Non-pigmented ciliary epithelial cell (primary cell): ENCODE measurements at places on chromosomes 3 and 15.

- DNase-seq, result no peak
Observed at GRCh38 chr3:128471110-128471509, 4.4 kb upstream of the DNAJB8 start.

DNA sequence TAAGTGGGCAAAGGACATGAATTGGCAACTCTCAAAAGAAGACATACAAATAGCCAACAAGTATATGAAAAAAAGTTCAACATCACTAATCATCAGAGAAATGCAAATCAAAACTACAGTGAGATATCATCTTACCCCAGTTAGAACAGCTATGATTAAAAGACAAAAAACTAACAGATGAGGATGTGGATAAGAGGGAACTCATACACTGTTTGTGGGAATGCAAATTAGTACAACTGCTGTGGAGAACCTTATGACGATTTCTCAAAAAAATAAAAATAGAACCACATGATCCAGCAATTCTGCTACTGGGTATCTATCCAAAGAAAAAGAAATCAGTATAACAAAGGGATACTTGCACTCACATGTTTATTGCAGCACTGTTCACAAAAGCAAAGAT lies 28.6 kb downstream of the NEK10 start:
- DNase-seq, result no peak

- DNase-seq, result no peak
Observed at GRCh38 chr3:34544136-34544535, 745.7 kb downstream of the PDCD6IP start.

GRCh38 chr3:29026959-29027358 lies 253.9 kb upstream of the RBMS3 start:
- DNase-seq, result no peak

DNA sequence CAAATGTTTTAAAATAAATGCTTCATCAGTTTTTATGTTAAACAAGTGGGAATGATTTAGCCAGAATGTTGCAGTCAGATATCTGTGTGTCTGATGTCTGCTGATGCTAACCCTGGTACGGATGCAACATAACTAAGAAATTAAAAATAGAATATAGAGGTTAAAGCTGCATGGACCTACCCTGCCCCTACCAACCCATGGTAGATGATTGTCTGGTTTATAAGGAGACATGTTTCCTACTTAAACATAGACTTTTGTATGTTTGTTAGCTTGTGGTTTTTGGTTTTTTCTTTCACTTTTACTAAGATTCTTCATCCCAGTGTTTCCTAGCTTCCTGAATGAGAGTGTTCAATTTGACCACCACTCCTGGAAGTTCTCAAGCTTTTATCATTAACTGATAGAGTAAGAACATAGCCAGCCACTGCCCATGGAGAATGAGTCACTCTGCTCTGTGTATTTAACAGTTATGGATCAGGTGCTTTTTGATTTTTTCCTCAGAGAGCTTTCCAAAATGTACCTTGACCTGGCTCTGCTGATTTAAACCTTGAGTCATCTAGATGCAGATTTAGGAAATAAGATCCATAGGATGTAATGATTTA lies 70.7 kb upstream of the VEPH1 start:
- DNase-seq, result no peak

GRCh38 chr15:41503669-41504010 lies 10.0 kb downstream of the ITPKA start:
- no peak for DNase-seq

DNA sequence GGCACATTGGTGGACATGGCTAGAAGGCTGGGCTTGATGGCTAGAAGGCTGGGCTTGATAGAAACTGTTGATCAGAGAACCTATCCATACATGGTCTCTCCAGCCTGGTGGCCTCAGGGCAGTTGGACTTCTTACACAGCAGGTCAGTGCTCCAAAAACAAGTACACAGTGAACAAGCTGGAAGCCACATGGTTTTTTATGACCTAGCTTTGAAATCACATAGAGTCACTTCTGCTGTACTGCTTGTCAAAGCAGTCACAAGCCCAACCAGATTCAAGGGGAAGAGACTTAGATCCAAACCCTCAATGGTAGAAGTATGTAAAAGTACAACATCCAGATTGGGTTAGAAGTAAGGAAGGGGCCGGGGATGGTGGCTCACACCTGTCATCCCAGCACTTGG lies 89.4 kb upstream of the HES1 start:
- DNase-seq, result no peak
